ENCODE measurements at places on chromosomes 1 and 21.

GRCh38 chr1:196501760-196502428 lies 106.3 kb downstream of the KCNT2 start:
- H3K27me3 ChIP-seq: no peaks in the 10 kb centered on the region
- H3K4me1 ChIP-seq: no peaks in the 10 kb centered on the region
- no peak overlapping the region for H3K4me3 ChIP-seq
- no peaks in the 10 kb centered on the region for H3K36me3 ChIP-seq

DNA sequence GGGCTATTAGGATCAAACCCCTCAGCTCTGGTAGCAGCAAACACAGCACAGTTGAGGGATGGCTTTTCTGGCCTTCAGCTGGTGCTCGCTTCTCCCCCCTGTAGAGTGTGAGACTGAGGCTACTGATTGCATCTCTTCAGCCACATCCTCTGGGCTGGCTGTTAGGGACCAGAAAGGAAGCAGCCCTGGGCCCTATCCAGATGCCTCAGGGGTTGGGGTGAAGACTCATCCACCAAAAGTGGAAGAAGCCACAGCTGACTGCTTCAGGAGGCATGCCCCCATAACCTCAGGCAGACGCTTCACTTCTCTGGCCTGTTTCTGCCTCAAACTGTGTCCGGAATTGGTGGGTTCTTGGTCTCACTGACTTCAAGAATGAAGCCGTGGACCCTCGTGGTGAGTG lies 6.2 kb upstream of the TMEM200B start:
- no peaks in the 10 kb centered on the region for H3K36me3 ChIP-seq
- H3K27me3 ChIP-seq: no peaks in the 10 kb centered on the region
- H3K4me3 ChIP-seq: no peak overlapping the region
- no peak for DNase-seq
- no peaks in the 10 kb centered on the region for H3K4me1 ChIP-seq

- no peak overlapping the region for H3K27ac ChIP-seq
- no peaks in the 10 kb centered on the region for H3K4me1 ChIP-seq
- H3K36me3 ChIP-seq: no peaks in the 10 kb centered on the region
- no peaks in the 10 kb centered on the region for H3K27me3 ChIP-seq
- no peak overlapping the region for H3K4me3 ChIP-seq
Measured at GRCh38 chr1:86948212-86948611, 33.8 kb downstream of the HS2ST1 start.

GRCh38 chr1:118223426-118223825 lies 38.4 kb upstream of the SPAG17 start:
- no peak overlapping the region for H3K27ac ChIP-seq
- H3K36me3 ChIP-seq: no peaks in the 10 kb centered on the region
- no peak for DNase-seq
- no peaks in the 10 kb centered on the region for H3K27me3 ChIP-seq

DNA sequence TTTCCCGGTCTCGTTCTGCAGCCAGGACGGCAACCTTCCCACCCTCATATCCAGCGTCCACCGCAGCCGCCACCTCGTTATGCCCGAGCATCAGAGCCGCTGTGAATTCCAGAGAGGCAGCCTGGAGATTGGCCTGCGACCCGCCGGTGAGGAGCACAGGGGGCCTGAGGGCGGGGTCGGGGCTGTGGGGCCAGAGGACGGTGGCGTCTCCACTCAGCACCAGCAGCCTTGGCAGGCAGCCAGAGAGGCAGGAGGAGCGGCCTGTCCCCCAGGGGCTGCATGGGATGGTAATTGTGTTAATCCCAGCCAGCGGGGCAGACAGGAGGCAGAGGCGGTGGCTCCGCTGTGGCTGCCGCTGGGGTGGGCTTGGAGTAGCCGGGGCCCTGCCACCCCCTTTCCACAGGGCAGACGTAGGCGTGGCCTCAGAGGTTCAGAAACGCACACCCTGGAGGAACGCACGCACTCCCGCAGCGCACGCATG lies 12.1 kb downstream of the SAMD11 start:
- H3K27ac ChIP-seq: no peak overlapping the region
- no peaks in the 10 kb centered on the region for H3K27me3 ChIP-seq
- H3K36me3 ChIP-seq: no peaks in the 10 kb centered on the region
- no peak overlapping the region for H3K4me3 ChIP-seq
- no peaks in the 10 kb centered on the region for H3K4me1 ChIP-seq
- DNase-seq: no peak

- no peaks in the 10 kb centered on the region for H3K27me3 ChIP-seq
- DNase-seq: no peak
- peaks cover 13% of the 10 kb centered on the region for H3K4me1 ChIP-seq
- no peak overlapping the region for H3K4me3 ChIP-seq
- H3K27ac ChIP-seq: no peak overlapping the region
- no peaks in the 10 kb centered on the region for H3K36me3 ChIP-seq
Measured at GRCh38 chr1:11455967-11456570, 22.9 kb upstream of the DISP3 start.

- peaks cover 11% of the 10 kb centered on the region for H3K36me3 ChIP-seq
- no peaks in the 10 kb centered on the region for H3K4me1 ChIP-seq
- no peak overlapping the region for H3K4me3 ChIP-seq
- no peaks in the 10 kb centered on the region for H3K27me3 ChIP-seq
- H3K27ac ChIP-seq: no peak overlapping the region
Measured at GRCh38 chr21:43001316-43001715, 27.0 kb downstream of the PKNOX1 start.

DNA sequence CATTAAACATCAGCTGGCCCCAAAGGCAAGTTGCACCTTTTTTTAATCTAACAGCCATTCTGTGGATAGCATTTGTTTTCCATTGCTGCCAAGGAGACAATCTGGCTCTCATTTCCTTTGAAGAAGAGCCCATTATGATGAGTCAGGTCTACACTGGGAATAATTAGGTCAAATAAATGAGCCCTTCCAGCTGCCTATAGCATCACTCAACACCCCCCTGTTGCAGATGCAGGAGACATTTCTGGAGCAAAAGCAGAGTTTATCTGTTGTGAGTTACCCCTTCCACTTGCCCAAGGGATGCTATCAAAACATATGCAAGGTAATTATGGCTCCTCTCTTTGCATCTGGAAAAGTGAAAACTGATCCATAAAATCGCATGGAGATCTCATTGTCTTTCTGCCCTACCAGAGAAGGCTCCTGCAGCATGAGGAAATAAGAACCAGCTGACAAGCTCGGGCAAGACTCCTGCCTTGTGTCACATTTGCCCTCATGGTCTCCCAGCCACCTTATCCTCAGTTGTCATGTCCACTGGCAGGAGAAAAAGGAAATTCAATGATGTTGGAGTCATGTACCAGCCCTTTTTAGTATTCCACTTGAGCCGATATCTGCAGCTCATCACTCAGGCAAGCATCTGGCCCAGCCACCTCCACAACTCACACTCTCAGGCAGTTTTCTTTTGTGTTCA lies 135.9 kb downstream of the SLC30A10 start:
- H3K27me3 ChIP-seq: no peaks in the 10 kb centered on the region
- no peak overlapping the region for H3K4me3 ChIP-seq
- H3K36me3 ChIP-seq: no peaks in the 10 kb centered on the region
- no peak for DNase-seq
- H3K4me1 ChIP-seq: peaks cover 20% of the 10 kb centered on the region

GRCh38 chr1:243921111-243921510 lies 71.1 kb upstream of the AKT3 start:
- no peaks in the 10 kb centered on the region for H3K27me3 ChIP-seq
- H3K4me3 ChIP-seq: no peak overlapping the region
- DNase-seq: no peak
- H3K27ac ChIP-seq: no peak overlapping the region
- peaks cover 23% of the 10 kb centered on the region for H3K4me1 ChIP-seq
- no peaks in the 10 kb centered on the region for H3K36me3 ChIP-seq
